NCI-H2029 (cell line): ENCODE measurements at places on chromosomes 16 and 17.

- DNase-seq = no peak
Measured at GRCh38 chr17:28737316-28737715, 6.5 kb upstream of the TRAF4 start.

DNA sequence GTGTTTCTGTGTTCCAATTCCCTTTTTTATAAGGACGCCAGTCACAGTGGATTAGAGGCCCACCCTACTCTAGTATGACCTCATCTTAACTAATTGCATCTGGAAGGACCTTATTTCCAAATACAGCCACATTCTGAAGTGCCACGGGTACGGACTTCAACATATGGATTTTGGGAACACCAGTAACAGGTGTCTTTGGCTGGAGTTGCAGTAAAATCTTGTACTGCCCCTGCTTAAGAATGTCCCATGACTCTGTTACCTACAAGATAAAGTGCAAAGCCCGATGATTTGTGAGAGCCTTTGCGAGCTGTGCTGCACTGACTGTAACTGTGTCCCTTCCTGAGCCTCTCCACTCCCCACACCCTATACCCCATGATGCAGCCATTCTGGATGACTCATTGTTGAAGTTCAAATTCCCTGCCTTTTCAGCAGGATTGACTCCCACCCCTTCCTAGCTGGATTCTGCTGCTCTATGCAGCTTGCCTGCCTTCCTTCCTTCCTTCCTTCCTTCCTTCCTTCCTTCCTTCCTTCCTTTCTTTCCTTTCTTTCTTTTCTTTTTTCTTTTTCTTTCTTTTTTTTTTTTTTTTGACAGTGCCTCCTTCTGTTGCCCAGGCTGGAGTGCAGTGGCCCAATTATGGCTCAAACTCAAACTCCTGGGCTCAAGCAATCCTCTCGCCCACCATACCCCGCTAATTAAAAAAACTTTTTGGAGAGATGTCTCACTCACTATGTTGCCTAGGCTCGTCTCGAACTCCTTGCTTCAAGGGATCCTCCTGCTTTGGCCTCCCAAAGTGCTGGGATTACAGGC, 2.1 kb downstream of the HCRT start:
- DNase-seq = no peak

- no peak for DNase-seq
Measured at GRCh38 chr16:84827897-84828296, 8.1 kb downstream of the CRISPLD2 start.

DNA sequence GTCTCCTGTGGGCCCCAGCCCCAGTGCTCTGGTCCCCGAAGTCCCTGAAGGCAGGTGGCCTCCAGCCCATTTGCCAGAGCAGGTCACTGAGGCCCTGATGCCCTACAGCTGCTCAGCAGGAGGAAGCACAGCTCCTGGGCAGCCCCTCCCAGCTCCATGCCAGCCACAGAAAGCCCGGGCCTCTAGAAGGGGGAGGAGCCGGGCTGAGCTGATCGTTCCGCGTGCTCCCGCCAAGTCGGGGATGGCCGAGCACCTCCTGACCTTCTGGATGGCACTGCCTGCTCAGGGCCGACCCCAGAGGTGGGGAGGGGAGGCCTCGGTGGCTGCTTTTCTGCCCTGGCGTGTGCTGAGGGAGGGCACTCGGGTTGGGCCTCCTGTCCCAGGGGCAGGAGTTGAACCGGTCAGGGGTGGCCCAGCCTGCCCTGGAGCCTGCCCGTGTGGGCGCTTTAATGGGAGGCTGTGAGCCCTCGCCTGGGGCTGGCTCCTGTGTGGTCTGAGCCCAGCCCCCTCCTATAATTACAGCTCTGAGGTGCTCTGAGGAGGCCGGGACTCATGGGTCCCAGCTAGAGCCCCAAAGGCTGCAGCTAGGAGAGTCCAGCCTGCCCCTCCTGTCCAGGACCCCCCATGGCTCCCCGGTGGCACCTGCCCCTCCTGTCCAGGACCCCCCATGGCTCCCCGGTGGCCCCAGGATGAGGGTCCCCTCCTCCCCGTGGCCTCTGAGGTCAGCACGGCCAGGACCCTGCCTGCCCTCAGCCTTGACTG, 29.7 kb downstream of the ZFPM1 start:
- DNase-seq = no peak

- no peak for DNase-seq
Measured at GRCh38 chr17:15516150-15516549, 47.1 kb downstream of the TVP23C start.

- DNase-seq = no peak
Measured at GRCh38 chr16:10957771-10958482, 13.6 kb downstream of the CLEC16A start.

DNA sequence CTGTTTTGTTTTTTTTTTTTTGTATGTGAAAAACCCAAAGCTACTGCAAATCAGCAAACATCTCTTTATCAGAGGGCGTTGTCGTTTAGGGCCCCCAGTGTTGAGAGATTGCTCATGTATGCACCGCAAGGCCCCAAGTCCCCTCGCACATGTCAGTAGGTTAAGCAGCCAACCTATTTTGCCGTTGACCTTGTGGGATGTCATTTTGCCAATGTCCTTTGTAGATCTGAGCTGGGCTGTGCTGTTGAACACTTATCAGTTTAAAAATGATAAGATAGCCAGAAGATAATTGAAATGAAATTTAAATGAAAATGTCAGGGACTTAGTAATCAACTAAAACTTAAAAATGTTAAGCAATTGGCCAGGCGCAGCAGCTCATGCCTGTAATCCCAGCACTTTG, 26.2 kb downstream of the ARSG start:
- DNase-seq = no peak

DNA sequence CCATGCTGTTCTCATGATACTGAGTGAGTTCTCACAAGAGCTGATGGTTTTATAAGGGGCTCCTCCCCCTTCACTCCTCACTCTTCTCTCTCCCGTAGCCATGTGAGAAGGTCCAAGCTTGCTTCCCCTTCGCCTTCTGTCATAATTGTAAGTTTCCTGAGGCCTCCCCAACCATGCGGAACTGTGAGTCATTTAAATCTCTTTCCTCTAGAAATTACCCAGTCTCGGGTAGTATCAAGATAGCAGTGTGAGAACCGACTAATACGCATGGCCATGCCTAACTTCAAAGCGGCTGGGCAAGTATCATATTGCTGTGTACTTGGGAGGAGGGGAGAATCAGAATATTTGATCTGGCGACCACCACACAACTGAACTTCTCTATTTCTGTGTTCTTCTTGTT, 88.3 kb downstream of the PRKCB start:
- no peak for DNase-seq

DNA sequence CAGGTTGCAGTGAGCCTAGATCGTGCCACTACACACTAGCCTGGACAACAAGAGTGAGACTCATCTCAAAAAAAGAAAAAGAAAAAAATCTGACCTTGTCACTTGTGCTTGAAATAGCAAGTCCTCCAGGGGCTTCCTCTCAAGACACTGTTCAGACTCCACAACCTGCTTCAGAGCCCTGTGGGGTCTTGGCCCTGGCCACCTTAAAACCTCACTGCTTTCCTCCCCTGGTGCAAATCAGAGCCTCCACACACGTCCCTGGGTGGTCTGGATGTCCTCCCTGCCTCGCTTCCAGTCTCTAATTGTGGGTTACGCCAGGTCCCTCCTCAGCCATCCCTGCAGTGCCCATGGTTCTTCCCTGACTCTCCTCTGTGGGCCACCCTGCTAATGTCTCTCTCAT, 4.7 kb downstream of the ACD start:
- no peak for DNase-seq

DNA sequence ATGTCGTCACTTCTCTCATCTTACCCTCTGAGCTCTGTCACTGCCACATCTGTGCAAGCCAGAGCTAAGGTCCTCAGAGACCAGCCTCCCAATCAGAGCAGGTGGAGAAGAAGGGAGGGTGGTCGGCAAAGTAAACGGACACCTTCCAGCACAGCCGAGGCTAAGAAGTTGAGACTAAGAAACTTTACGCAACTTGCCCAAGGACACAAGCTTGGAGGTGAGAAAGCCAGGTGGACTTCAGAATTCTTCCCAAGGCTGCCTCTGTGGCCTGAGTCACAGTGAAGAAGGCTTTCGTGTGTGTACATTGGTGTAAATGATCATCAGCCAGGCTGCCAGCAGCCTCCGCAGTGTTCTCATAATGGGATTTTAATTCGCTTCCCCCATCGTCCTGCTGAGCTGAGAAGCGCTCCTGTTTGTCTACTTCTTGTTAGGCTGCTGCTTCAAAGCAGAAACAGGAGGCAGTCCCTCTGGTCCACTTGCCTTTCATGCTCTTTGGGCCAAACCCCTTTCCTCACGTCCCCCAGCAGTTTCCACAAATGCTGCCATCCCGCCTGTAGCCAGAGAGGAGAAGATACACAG, 125.0 kb upstream of the RPL38 start:
- no peak for DNase-seq

GRCh38 chr17:8890671-8891070, 23.2 kb upstream of the PIK3R6 start:
- no peak for DNase-seq

DNA sequence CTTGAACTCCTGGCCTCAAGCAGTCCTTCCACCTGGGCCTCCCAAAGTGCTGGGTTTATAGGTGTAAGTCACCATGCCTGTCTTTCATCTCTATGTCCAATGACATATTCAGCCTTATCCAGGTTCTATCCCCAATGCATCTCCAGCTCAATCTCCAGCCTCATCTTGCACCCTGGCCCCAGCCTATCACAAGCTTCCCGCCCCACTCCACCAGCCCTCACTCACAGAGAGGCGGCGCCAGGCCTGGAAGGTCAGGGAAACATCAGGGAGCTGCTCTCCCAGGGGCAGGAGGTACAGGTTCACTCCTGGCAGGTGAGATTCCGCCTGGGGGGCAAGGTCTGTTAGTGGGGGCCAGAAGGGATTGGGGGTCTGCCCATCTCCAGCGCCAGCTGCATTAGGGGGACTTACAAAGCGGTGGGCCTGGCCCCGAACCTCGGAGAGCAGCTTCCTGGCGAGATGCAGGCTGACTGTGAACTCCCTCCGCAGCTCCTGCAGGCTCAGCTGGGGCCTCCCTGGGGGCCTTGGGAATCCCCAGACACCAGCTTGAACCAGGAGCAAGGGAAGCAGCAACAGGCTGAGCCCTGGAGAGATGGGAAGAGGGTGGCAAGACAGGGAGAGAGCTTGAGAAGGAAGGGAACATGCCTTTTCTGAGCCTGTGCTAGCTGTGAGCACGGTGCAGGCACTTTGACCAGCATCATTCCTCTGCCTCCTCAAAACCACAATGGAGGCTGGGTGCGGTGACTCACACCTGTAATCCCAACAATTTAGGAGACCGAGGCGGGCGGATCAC, 3.0 kb downstream of the IL27 start:
- no peak for DNase-seq

DNA sequence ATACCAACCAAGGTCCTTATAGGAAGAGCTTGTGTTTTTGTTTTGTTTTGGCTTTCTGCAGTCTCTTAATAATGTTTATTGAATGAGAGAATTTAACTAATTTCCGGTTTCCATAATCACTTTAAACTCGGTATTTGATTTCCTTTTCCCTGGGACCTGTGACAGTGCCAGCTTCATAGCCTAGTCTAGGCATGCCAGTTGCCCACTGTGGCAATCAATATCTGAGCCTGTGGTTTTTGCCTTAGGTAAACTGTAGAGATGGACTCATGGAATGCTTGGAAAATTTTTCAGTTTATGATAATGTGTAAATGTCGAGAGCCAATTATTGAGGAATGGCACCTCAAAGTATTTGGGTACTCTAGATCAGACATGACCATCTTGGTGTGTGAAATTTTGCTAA, 78.2 kb downstream of the FTO start:
- no peak for DNase-seq

- no peak for DNase-seq
Measured at GRCh38 chr17:70169709-70170597, 621 bp downstream of the KCNJ2 start.

GRCh38 chr16:80604600-80605355, 64.0 kb downstream of the DYNLRB2 start:
- no peak for DNase-seq

DNA sequence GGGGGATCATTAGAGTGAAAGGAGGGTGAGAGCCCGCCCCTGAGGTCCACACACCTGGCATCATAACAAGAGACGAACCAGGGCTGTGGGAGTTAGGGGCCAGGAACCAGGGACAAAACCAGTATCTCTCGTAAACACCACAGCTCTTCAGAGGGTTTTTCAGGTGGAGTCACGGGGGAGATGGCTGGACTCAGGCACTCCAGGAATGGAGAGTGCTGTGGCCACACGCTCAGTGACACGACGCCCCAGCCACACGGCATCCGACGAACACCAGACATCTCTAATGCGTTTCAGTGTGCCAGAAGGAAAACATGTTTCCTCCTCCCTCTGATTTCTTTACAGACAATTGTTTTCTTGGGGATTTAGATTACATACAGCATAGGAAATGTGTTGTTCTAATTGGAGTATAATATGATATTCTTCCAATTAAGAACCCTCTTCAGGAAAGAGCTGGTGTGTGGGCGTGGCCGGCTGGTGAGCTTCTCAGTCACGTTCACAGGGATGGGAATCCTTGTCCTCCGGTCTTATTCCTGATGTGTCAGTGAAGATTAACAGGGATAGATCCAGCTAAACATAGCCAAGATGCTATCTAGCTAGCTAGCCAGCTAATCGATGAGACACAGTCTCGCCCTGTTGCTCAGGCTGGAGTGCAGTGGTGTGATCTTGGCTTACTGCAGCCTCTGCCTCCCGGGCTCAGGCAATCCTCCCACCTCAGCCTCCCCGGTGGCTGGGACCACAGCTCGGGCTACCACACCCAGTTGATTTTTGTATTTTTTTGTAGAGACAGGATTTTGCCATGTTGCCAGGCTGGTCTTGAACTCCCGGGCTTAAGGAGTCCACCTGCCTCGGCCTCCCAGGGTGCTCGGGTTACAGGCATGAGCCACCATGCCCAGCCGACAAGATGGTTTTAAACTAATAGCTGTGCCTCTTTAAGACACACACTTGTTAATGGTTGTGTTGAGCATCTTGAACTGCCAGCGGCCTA, 98.6 kb downstream of the BANP start:
- no peak for DNase-seq

DNA sequence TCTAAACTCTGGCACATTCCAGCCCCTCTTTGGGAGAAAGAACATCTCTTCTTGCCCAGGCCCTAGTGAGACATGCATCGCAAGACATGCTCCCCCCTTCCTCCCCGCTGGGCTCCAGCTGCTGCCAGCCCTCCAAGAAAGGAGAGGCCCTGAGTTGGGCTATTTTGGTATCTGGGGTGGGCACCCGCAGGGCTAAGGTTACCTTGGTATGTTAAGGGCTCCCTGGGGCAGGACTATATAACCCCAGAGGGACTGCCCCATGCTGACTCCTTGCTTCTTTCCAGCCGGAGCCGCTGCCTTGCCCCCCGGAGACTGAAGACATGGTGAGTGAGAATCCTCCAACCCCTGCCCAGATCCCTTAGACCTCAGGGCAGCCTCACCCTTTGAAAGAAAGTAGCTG, at the start of gene MYL11:
MYL11 (plus strand) TSS at position 265 of the 400 bp plus-strand sequence; CDS start at position 321, 56 bp downstream.
- DNase-seq = no peak

DNA sequence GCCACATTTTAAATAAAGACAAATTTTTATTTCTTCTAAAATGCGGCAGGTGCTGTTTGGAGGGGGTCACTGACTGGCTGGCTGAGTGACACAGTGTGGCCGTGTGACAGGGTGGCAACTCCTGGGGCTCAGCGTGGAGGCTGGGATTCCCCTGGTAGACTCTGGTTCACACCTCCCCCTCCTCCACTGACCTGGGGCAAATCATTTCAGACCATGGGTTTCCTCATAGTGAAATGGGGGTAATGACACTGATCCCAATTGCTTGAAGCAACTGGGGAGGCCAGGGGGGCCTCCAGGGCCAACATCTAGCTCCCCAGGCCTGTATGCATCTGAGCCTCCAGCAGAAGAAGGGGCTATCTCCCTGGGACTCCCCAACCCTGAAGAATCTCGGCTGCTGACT, 6.6 kb downstream of the HSD11B2 start:
- no peak for DNase-seq
